ENCODE measurements at places on chromosomes 2 and 18.

GRCh38 chr2:105141099-105141614 is 100.4 kb upstream of the GPR45 start:
- no peak for DNase-seq

DNA sequence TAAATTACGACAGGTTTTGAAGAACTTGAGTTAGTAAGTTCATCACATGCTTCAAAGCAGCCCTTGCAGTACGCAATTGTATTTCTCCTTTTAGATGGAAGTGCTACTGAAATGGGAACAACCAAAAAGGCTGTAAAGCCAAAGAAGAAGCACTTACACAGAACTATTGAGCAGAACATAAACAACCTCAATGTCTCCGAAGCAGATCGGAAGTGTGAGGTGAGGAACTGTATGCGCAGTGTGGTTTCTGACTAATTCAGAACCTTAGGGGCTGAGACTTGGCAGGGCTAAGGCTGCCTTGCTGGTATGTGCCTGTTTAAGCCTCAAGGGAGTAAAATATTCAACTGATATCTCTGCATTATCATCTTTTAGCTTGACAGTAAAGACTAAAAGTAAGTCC is 8.4 kb downstream of the NCAPH start:
- no peak for DNase-seq

DNA sequence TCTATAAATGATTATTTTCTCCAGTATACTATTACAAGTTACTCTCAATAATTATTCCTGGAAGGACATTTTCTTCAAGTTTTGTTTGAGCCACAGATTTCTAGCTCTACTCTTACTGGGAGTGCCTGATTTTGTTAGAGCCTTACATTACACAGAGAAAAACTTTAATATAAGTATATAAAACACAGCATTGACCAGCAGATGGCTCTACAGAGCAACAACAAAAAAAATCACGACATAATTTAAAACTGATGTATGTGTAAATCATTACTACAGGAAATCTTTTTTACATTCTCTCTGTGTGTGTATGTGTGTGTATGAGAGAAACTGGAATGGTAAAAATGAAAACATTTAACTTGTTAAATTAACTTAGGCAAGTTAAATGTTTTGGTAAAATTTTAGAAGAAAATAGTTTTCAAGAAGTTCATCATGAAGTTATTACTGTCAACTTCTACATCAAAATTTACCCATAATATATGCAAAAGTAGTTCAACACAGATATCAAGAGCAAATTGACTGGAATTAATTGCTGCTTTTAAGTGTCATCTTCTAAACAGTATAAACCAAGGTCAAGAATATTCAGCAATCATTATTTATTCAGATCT is 103.3 kb downstream of the MDH1 start:
- DNase-seq = no peak

GRCh38 chr2:240895656-240896388 is at the start of gene MAB21L4:
Gene MAB21L4 (minus strand): TSS chr2:240896156. CDS start chr2:240895997, 159 bp downstream.
- no peak for DNase-seq

DNA sequence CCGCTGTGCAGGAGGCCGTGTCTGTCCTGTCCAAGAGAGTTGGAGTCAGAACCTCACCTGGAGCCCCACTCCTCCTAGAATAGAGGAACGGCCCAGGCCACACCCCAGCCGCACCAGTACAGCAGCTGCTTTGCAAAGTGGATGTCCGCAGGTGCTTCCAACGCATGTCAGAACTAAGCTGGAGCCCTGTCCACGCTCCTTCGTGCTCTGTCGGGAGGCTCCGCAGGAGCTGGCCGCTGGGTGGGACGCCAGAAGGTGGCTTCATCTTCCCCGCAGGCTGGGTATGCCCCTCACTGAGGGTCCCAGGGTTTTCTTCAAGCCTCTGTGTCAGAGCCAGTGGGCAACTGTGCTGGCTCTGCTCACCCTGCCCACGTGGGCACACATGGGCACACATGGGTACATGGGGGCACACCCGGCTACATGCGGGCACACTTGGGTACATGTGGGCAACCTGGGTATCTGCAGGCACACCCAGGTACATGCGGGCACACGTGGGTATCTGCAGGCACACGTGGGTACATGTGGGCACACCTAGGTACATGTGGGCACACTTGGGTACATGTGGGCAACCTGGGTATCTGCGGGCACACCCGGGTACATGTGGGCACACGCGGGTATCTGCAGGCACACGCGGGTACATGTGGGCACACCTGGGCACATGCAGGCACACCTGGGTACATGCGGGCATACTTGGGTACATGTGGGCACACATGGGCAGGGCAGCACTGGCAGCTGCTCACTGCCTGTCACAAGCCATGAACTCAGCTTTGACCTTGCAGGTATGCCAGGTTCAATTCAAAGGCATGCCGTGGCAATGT is 67.1 kb upstream of the CTDP1 start:
- DNase-seq = no peak

DNA sequence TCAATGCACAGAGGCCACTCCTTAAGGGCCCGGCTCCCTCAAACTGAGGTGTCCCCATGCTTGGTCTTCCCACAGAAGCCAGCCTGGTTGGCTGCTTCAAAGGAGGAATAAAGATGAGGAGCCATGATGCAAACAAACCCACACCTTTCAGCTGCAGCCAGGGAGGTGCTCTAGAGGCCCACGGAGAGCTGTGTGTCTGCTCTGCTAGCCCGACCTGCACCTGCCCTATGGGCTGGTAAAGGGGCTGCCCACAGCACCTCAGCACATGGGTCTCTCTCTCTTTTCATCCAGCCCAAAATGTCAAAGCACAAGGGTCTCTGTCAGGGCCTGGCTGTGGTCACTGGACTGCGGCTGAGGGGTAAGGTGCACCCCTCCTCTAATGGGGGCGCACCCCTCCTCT is 132.1 kb downstream of the MSH2 start:
- DNase-seq = no peak

DNA sequence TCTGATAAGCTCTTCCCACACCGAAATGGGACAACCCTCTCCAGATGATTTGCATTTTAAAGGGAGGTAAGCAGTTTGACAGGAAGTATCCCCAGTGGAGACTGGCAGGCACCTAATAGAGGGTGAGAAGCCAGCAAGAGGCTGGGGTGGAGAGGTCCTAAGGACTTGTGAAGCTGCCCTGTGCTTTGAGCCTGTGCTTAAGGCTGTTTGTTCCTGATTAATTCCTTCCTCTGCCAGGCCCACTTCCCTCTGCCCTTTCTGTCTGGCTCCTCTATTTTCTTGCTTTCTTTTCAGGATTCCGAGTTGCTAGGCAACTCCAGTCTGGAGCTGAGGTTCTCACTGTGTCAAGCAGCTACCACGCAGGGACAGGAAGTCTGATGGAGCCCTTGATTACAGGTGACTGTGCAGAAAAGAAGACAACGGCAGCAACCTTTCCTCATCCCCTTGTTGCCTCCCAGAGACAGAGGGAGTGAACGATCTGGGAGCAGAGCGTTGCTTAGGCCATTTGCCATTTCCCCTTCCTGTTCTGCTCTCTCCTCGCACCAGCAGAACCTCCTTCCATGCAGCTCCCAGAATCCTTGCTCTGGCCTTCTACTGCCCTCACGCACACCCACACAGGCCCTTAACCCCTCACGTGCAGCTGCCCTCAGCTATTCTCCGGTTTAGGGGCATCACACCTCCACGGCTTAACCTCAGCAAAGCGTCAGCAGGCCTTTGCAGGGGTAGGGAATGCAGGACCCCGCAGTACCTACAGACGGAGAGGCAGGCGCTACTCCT is 103.6 kb upstream of the CELF4 start:
- no peak for DNase-seq

DNA sequence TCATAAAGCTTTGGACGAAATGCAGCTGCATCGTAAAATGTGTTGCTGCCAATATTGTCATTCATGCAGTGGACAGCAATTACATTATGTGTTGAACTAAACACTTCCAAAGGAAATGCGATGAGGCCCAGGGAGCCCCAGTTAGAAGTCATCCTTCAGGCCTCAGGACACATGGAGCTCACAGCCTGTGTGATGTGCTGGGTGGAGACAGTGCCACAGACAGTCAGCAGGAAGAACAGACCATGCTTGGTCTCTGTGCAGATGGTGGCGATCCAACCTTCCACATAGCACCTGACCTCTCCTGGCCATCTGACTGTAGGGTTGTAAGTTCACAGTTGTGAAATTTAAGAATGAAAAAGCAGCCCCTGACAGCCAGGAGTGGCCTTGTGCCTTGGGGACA is 118.3 kb upstream of the ALKAL2 start:
- DNase-seq = no peak

DNA sequence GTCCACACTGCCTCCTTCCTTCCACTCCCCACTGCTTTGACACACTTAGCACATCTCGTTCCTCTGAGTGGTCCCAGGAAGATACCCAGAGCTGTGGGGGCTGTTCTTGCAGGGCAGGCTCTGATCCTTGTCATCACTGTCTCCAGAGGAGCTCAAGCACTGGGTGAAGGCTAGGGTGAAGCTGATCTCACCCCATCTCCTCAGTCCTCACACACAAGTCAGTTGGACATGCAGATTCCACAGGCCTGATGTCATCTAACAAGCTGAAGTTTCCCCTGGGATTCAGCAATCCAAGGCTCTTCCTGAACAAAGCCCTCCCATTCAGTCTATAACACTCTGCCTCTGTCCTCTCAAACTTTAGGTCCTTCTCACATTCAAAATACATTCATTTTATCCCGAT is 90.6 kb upstream of the RAB6C start:
- DNase-seq = no peak

GRCh38 chr2:43222475-43223309 is 3.7 kb downstream of the ZFP36L2 start:
- no peak for DNase-seq

All from activated naive CD8-positive, alpha-beta T cell treated with anti-CD3 and anti-CD28 coated beads for 36 hours (primary cell).